Activated T-helper 1 cell treated with anti-CD3 and anti-CD28 coated beads, Interleukin-12 subunit alpha, Interleukin-12 subunit beta, Interleukin-2, Interleukin-4 antibody, amounts not matched to agents 30 ng/mL and 10 ng/mL and 1 ng/mL, durations not matched to agents 14 hours and 24 hours and 36 hours (primary cell): ENCODE measurements at places on chromosomes 7 and 10.

DNA sequence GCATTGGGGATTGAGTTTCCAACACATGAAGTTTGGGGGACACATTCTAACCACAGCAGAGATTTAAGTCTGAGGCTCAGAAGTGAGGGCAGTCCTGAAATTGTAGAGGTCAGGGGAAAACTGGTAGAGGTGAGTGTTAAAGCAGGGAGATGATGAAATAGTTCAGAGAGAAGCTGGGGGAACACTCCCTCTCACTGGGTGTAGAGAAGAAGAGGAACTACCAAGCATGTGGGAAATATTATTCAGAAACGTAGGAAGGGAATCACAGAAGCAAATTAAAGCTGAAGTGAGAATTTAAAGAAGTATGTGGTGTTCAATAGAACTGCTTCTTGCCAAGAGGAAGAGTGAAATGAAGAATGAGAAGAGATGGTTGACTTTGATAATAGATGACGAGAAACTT, 121.5 kb upstream of the FAM3C start:
- no peak overlapping the region for H3K4me3 ChIP-seq
- no peak for DNase-seq
- peak overlapping the region; percentile 25 for H3K27ac ChIP-seq
- H3K27me3 ChIP-seq, result no peaks in the 10 kb centered on the region
- peaks cover 40% of the 10 kb centered on the region for H3K4me1 ChIP-seq

DNA sequence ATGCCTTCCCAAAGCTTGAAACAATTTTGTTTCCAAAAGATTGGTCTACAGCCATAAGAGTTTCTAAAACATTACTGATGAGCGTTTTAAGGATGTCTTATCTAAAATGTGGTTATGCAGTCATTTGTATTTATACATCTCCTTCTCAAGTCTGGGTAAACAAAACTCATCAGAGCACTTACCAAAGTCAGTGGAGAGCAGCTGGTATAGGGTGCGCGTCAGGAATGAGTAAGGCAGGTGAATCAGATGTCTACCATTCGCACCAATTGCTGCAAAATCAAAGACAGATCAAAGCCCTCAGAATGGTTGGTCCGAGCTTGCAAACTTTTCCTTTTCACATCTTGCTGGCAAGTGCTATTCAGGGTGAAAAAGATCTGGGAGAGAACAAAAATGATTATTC, 65.6 kb upstream of the FAM171A1 start:
- H3K4me1 ChIP-seq, result no peaks in the 10 kb centered on the region
- H3K4me3 ChIP-seq, result no peak overlapping the region
- no peaks in the 10 kb centered on the region for H3K36me3 ChIP-seq
- H3K27ac ChIP-seq, result no peak overlapping the region

DNA sequence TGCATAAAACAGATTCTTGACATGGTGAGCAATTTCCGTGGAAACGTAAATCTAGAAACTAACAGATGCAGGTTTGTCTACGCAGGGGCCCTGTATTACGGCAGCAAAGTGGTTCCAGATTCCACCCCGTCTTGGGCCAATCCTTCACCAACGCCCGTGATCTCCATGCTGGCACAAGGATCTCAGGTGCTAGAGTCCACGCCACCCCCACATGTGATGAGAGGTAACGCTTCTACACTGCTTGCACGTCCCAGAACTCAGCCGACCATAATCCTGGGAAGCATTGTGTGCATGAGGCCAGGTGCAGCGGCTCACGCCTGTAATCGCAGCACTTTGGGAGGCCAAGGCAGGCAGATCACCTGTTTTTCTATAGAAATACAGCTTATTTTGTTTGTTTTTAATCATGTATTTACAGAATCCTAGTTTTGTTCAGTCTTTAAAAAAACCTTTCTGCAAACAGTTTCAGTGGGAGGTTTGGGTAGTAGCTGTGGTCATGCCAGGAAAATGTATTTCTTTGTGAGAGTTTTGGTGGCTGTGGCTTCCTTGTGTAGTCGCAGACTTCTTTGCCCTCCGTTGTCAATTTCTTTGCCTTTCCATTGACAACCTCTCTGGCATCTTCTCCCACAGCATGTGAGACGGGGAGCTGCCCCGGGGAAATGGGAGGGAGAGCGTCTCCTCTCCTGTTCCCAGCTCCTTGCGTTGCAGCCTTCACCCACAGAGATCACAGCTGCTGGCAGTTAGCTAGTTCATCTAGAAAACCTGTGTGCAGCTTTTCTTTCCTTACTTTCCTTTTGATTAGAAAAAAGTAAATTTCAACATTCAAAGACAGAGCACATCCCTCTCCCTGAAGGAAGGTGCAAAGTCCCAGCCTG, 35.7 kb downstream of the ITIH2 start:
- H3K36me3 ChIP-seq, result no peaks in the 10 kb centered on the region
- H3K4me3 ChIP-seq, result no peak overlapping the region
- no peak overlapping the region for H3K27ac ChIP-seq
- DNase-seq, result no peak

- H3K27me3 ChIP-seq, result peaks cover 7% of the 10 kb centered on the region
- H3K36me3 ChIP-seq, result peaks cover 14% of the 10 kb centered on the region
- no peak overlapping the region for H3K4me3 ChIP-seq
- H3K4me1 ChIP-seq, result peaks cover 8% of the 10 kb centered on the region
- no peak overlapping the region for H3K27ac ChIP-seq
Observed at GRCh38 chr7:22811746-22812280, 10.8 kb downstream of the TOMM7 start.
